SJSA1 (cell line): ENCODE measurements at places on chromosomes 1 and 21.
A peak's percentile ranks its signal among the peaks of the same experiment; 100 is the strongest.

GRCh38 chr1:25006770-25007169 lies 76.7 kb upstream of the RUNX3 start:
- DNase-seq = no peak

GRCh38 chr1:204530932-204531331 lies 14.7 kb downstream of the MDM4 start:
- DNase-seq = no peak

GRCh38 chr1:59672851-59673572 lies 141.7 kb upstream of the HOOK1 start:
- DNase-seq = peak; percentile 34

DNA sequence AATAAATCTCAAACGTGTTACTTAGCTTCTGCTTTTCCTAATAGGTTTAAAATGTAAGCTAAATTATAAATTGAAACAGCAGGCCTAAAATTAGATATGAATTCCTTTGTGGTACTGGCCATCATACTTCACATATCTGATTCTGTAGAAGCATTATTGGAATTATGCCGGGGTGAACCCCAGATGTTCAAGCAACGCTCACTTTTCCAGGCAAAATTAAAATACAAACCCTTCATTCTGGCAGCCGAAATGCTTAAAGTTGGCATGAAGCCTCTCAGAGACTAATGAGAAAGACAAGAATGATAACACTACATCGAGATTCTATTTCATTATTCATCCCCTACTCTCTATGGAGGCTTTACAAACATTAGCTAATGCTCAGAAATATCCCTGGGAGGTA lies 1352.7 kb upstream of the ADGRL2 start:
- DNase-seq = no peak

- no peak for DNase-seq
Observed at GRCh38 chr1:211344152-211344618, 17.6 kb downstream of the TRAF5 start.

GRCh38 chr1:99374109-99374508 lies 109.8 kb downstream of the PLPPR4 start:
- DNase-seq = no peak

- no peak for DNase-seq
Observed at GRCh38 chr1:183780159-183780558, 24.8 kb upstream of the RGL1 start.

DNA sequence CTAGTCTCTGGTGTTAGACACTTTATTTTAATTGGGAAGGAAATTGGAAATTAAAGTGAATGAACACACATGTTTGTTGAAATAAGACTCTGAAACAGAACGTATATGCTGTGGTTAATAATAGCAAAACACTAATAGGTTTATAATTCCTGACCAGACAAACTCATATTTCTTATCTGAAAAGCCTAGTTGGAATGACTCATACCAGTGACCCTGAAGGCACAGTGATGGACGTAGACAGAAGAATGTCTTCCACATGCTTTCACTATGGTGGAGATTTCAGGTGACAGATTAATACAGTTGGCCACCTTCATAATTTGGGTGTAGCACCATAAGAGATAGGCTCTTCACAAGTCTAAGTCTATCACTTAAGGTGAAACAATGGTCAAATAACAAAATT lies 83.0 kb upstream of the COL11A1 start:
- DNase-seq = no peak

GRCh38 chr21:32797679-32798078 lies 26.1 kb upstream of the PAXBP1 start:
- no peak for DNase-seq

- peak; percentile 77 for DNase-seq
Observed at GRCh38 chr1:225454733-225455132, 26.9 kb upstream of the LBR start.

- DNase-seq = peak; percentile 64
Observed at GRCh38 chr1:94025383-94026340, 95.3 kb downstream of the ABCA4 start.

- DNase-seq = no peak
Observed at GRCh38 chr1:15090373-15090772, 63.2 kb upstream of the TMEM51 start.

GRCh38 chr1:151156515-151156819 lies at the start of gene TNFAIP8L2:
Gene TNFAIP8L2, plus strand, starts transcription at chr1:151156649. Its CDS starts 2,049 bp downstream, at chr1:151158698.
- no peak for DNase-seq

- DNase-seq = no peak
Observed at GRCh38 chr1:165675794-165676193, 22.6 kb downstream of the ALDH9A1 start.

DNA sequence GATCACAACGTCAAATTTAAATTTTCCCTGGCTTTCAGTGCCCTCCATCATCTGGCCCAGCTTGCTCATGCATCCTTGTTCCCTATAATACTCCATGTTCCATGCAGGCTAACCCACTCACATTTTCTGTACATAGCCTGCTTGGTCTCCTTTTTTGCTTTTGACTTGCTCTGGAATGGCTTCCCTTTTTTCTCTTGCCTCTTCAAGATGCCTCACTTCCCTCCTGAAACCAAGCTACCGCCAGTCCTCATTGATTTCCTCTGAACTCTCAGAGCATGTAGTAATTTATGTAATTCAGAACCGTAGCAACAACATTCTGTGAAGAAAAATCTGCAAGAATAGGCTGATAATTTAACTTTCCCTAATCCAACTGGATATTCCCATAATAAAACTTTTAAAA lies 10.3 kb downstream of the CAP1 start:
- no peak for DNase-seq

DNA sequence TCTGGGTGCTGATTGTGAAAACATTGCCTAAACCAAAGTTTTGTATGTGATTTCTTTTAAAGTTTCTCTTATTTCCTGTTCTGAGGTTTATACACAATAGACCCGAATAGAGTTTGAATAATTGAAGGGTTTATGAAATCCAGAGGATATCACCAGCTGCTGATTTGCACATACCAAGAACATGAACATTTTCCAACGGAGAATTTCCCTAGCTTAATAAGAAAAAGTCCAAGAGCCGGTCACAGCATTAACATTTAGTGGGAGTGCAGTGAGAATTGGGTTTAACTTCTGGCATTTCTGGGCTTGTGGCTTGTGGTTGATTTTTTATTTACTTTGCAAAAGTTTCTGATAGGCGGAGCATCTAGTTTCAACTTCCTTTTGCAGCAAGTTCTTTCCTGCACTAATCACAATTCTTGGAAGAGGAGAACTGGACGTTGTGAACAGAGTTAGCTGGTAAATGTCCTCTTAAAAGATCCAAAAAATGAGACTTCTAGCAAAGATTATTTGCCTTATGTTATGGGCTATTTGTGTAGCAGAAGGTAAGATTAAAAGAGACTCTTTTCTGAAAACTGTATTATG lies at the start of gene CFH:
Gene CFH (plus strand): TSS at position 407 of the 579 bp plus-strand sequence. CDS start 75 bp downstream, at position 482.
- DNase-seq = peak; percentile 76

- no peak for DNase-seq
Observed at GRCh38 chr1:190494451-190494850, 16.8 kb upstream of the BRINP3 start.

DNA sequence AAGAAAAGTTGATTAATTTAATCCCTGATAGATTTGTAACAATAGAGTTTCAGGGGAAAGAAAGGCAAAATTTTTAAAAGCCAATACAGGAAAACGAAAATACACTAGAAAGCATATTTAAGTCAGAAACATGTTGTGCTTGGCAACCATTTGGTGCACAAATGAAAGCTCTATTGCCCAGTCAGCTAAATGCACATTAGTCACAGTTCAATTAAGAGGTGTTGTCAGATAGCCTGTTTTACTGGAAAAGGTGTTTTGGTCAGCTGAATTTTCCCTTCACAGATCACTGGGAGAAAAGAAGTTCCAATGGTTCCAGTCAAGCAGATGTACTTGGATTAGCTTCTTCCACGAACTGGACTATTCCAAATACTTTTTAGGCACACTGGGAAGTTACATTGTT lies 25.4 kb downstream of the RGS4 start:
- no peak for DNase-seq

- DNase-seq = no peak
Observed at GRCh38 chr1:177947623-177948022, 22.2 kb downstream of the SEC16B start.

GRCh38 chr1:230702934-230703678 lies 10.8 kb downstream of the AGT start:
- no peak for DNase-seq

GRCh38 chr1:54331091-54331772 lies 75.0 kb downstream of the SSBP3 start:
- DNase-seq = no peak

GRCh38 chr1:100396651-100397050 lies 44.3 kb downstream of the CDC14A start:
- no peak for DNase-seq

- DNase-seq = no peak
Observed at GRCh38 chr1:53206735-53207379, 10.2 kb downstream of the CPT2 start.
